Thoracic aorta (tissue), 2 donors: ENCODE measurements at places on chromosomes 6 and 20. TPM values are rescaled to one million over a fixed set of nuclear protein-coding genes. Genes with fewer than 3 reads are reported as not detected.

DNA sequence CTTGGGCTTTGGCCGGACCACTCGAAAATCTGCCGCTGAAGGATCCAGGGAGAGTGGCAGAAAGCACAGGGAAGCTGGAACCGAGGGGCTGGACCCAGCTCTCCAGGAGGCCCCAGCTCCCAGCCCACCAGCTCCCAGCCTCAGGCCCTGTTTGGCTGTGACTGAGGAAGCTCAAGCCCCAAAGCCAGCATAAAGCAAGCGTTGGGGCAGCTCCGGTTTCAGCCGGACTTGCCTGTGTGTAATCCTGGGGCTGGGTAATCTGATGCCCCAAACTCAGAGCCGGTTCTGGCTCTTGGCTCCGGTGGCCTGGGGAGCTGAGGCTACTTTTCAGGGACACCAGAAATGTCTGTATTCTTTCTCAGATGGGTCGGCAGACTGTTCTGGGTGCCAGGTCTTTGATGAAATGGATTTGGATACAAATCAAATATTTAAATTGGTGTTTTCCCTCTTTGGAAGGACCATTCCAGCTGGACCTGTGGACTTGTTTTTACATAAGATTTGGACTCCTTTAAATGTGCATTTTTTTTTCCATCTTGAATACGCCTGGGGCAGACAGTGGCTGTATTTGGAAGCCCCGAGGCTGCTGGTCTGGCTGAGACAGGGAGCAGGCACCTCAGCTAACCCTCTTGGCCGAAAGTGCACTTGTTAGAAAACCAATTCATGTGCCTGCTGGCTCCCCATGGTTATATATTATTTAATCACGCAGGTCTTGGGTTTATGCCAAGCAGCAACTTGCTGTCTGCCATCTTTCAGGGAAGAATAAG is 29.7 kb downstream of the RPP40 start:
- peak overlapping the region; percentile 63 for H3K27ac ChIP-seq
- H3K4me1 ChIP-seq: no peaks in the 10 kb centered on the region

- peaks cover 20% of the 10 kb centered on the region for H3K36me3 ChIP-seq
- no peak for DNase-seq
- peaks cover 38% of the 10 kb centered on the region for H3K4me1 ChIP-seq
Measured at GRCh38 chr20:3043322-3043721, at the start of gene GNRH2. GNRH2 (plus strand) TSS chr20:3043622; CDS start chr20:3044415, 793 bp downstream.

BPIFA1 gene
- not detected for total RNA-seq

DNA sequence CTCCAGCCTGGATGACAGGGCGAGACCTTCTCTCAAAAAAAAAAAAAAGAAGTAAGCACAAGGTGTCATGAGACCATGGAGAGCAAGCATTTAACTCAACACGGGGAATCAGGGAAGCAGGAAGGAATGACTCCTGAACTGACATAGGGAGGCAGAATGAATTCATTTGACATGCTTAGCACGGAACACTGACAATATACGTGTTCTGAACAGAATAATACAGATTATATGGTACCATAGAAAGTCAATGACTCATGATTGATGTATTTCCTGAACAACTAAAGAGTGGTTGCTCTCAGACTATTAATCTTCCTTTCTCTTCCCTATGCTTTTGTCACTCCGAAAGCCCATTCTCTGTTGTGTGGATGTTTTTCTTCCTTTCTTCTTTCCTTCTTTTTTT is 20.7 kb upstream of the ASIP start:
- no peak for DNase-seq
- H3K27ac ChIP-seq: no peak overlapping the region
- no peaks in the 10 kb centered on the region for H3K36me3 ChIP-seq

GRCh38 chr20:50844430-50845100 is 49.7 kb downstream of the BCAS4 start:
- peak; percentile 56 for DNase-seq
- H3K36me3 ChIP-seq: no peaks in the 10 kb centered on the region
- no peaks in the 10 kb centered on the region for H3K27me3 ChIP-seq
- H3K4me3 ChIP-seq: no peak overlapping the region
- H3K4me1 ChIP-seq: peaks cover 31% of the 10 kb centered on the region

GRCh38 chr20:62712606-62713005 is 4.0 kb downstream of the NTSR1 start:
- H3K4me1 ChIP-seq: no peaks in the 10 kb centered on the region
- DNase-seq: no peak
- H3K27me3 ChIP-seq: no peaks in the 10 kb centered on the region
- no peaks in the 10 kb centered on the region for H3K36me3 ChIP-seq
- no peak overlapping the region for H3K27ac ChIP-seq
